A549 treated with GW870086 at 1 μM for 4 hours (cell line): ENCODE measurements at places on chromosomes 11 and 22. TPM values are rescaled to one million over a fixed set of nuclear protein-coding genes. Genes with fewer than 3 reads are reported as not detected.

The SCN4B gene
- 0.02 to 0.11 TPM (median 0.03 TPM) in 3 of 5 replicates, not detected in the others for total RNA-seq

The RAB39A gene
- total RNA-seq: 0.15 to 0.72 TPM (median 0.39 TPM) in 5 replicates

The PMM1 gene
- 26.2 to 33.4 TPM (median 29.9 TPM) in 5 replicates for total RNA-seq

The ZBED4 gene
- 9.5 to 12.4 TPM (median 11.9 TPM) in 5 replicates for total RNA-seq

The HPX gene
- total RNA-seq: 0.28 to 0.91 TPM (median 0.57 TPM) in 5 replicates

The CTTN gene
- 209 to 215 TPM (median 213 TPM) in 5 replicates for total RNA-seq

The CRYBA4 gene
- not detected in 5 replicates for total RNA-seq

The GSTT2 gene
- total RNA-seq: 0.29 TPM in 1 of 5 replicates, not detected in the others

The GAB4 gene
- not detected in 5 replicates for total RNA-seq

The P2RY6 gene
- total RNA-seq: 5.8 to 10.4 TPM (median 8.9 TPM) in 5 replicates

The HTR3A gene
- total RNA-seq: not detected in 5 replicates

The GSTT2B gene
- 0.26 to 0.54 TPM (median 0.37 TPM) in 4 of 5 replicates, not detected in the other for total RNA-seq

The NUP98 gene
- 54.8 to 69.0 TPM (median 67.2 TPM) in 5 replicates for total RNA-seq

The CBX6 gene
- 25.0 to 30.9 TPM (median 27.3 TPM) in 5 replicates for total RNA-seq

The VPREB1 gene
- not detected in 5 replicates for total RNA-seq

The LSP1 gene
- 1.2 to 3.2 TPM (median 2.2 TPM) in 5 replicates for total RNA-seq

The DENND5A gene
- total RNA-seq: 35.9 to 50.2 TPM (median 42.6 TPM) in 5 replicates

The PVALB gene
- not detected in 5 replicates for total RNA-seq

The PNPLA5 gene
- total RNA-seq: not detected in 5 replicates

The LINC01488 gene
- total RNA-seq: not detected in 5 replicates

The OR51I1 gene
- total RNA-seq: not detected in 5 replicates

The MRGPRG gene
- not detected in 5 replicates for total RNA-seq

The AP1B1 gene
- 23.6 to 27.7 TPM (median 25.8 TPM) in 5 replicates for total RNA-seq

The TBX10 gene
- not detected in 5 replicates for total RNA-seq

The RHOD gene
- total RNA-seq: 42.7 to 53.3 TPM (median 51.1 TPM) in 5 replicates

The POU2AF3 gene
- 0.37 to 1.0 TPM (median 0.81 TPM) in 5 replicates for total RNA-seq

The FBLN1 gene
- 35.8 to 50.8 TPM (median 50.2 TPM) in 5 replicates for total RNA-seq

The DCDC1 gene
- total RNA-seq: 0.37 to 0.78 TPM (median 0.51 TPM) in 5 replicates

The SLC22A6 gene
- not detected in 5 replicates for total RNA-seq

The NDUFA6 gene
- 60.8 to 71.7 TPM (median 67.1 TPM) in 5 replicates for total RNA-seq

The GCAT gene
- 2.4 to 4.4 TPM (median 3.1 TPM) in 5 replicates for total RNA-seq

The CSRP3 gene
- total RNA-seq: not detected in 5 replicates

The DEUP1 gene
- total RNA-seq: not detected in 5 replicates

The RFPL2 gene
- total RNA-seq: 0.11 to 0.49 TPM (median 0.19 TPM) in 4 of 5 replicates, not detected in the other

The CHRM1 gene
- 0.06 TPM in 2 of 5 replicates, not detected in the others for total RNA-seq

The PHOX2A gene
- not detected in 5 replicates for total RNA-seq

The MIAT gene
- total RNA-seq: 0.22 to 0.32 TPM (median 0.23 TPM) in 5 replicates

The TMPRSS4 gene
- not detected in 5 replicates for total RNA-seq

The SORL1 gene
- total RNA-seq: 1.4 to 2.0 TPM (median 1.6 TPM) in 5 replicates

The MRPL16 gene
- 62.6 to 68.1 TPM (median 66.4 TPM) in 5 replicates for total RNA-seq

The LRRC4C gene
- not detected in 5 replicates for total RNA-seq

The RFPL3 gene
- not detected in 5 replicates for total RNA-seq

The AQP11 gene
- total RNA-seq: 1.2 to 2.2 TPM (median 1.9 TPM) in 5 replicates

The KCNK7 gene
- 0.29 to 0.82 TPM (median 0.41 TPM) in 5 replicates for total RNA-seq

The MAPK8IP2 gene
- total RNA-seq: 2.9 to 3.9 TPM (median 3.7 TPM) in 5 replicates

The TEX12 gene
- 0.17 TPM in 1 of 5 replicates, not detected in the others for total RNA-seq

The NCAPD3 gene
- total RNA-seq: 20.4 to 25.5 TPM (median 22.9 TPM) in 5 replicates

The DLG2 gene
- total RNA-seq: 0.28 to 0.30 TPM (median 0.29 TPM) in 4 of 5 replicates, not detected in the other

The CD6 gene
- total RNA-seq: 0.06 to 0.11 TPM (median 0.10 TPM) in 3 of 5 replicates, not detected in the others

The LMNTD2 gene
- 1.9 to 3.0 TPM (median 2.3 TPM) in 5 replicates for total RNA-seq

The CDKN1C gene
- total RNA-seq: 2.6 to 3.6 TPM (median 3.0 TPM) in 5 replicates

The LRRC10B gene
- total RNA-seq: 0.09 to 0.21 TPM (median 0.17 TPM) in 5 replicates

The CARD16 gene
- total RNA-seq: not detected in 5 replicates

The DMC1 gene
- 2.3 to 6.8 TPM (median 3.6 TPM) in 5 replicates for total RNA-seq

The SLC6A5 gene
- not detected in 5 replicates for total RNA-seq

The OR10A2 gene
- not detected in 5 replicates for total RNA-seq

The CSF2RB gene
- total RNA-seq: not detected in 5 replicates
